ENCODE measurements at places on chromosomes 16 and 17.

GRCh38 chr17:50148226-50149090 is 2.0 kb downstream of the PPP1R9B start:
- peak; percentile 73 for DNase-seq

GRCh38 chr17:43881758-43882505 is 25.4 kb downstream of the MPP2 start:
- DNase-seq, result no peak

- peak; percentile 13 for DNase-seq
Observed at GRCh38 chr16:8756755-8757154, 40.7 kb downstream of the TMEM186 start.

GRCh38 chr16:81151648-81152310 is 55.6 kb upstream of the GCSH start:
- no peak for DNase-seq

GRCh38 chr17:82042649-82043048 is 5.2 kb upstream of the DCXR start:
- no peak for DNase-seq

- no peak for DNase-seq
Observed at GRCh38 chr17:10792151-10792550, 11.7 kb downstream of the TMEM238L start.

DNA sequence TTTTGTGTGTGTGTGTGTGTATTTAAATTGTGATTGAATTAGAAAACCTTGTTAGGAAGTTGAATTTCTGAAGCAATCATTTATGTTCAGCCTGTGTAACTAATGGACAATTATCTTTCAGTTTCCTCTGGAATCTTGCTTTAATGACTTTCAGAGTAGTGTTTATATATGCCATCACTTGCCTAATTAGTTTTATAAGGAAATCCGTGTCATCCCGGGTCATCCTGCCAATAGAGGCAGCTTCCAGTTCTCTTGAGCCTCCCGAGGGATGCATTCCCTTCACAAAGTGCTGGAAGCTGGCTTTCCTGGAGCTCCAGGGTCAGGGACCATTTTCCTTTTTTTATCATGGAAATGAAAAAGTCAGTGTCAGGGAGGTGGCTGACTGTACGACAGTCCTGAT is 42.9 kb downstream of the PRKCA start:
- DNase-seq, result no peak

DNA sequence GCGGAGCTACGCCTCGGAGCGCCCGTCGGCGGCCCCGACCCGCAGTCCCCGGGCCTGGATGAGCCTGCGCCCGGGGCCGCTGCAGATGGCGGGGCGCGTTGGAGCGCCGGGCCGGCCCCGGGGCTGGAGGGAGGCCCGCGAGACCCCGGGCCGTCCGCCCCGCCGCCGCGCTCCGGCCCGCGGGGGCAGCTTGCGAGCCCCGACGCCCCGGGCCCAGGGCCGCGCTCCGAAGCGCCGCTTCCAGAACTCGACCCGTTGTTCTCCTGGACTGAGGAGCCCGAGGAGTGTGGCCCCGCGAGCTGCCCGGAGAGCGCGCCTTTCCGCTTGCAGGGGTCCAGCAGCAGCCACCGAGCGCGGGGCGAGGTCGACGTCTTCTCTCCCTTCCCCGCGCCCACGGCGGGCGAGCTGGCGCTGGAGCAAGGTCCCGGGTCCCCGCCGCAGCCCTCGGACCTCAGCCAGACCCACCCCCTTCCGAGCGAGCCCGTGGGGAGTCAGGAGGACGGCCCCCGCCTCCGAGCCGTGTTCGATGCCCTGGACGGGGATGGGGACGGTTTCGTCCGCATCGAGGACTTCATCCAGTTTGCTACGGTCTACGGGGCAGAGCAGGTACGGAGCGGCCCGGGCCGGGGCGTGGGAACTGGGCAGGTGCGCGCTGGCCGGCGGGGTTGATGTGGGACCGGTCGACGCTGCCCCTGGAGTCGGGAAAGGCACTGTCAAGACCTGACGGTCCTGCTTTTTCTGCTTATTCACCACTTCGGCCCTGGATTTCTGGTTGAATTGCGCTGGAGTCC is 861 bp downstream of the RAB11FIP3 start:
- DNase-seq, result peak; percentile 56

DNA sequence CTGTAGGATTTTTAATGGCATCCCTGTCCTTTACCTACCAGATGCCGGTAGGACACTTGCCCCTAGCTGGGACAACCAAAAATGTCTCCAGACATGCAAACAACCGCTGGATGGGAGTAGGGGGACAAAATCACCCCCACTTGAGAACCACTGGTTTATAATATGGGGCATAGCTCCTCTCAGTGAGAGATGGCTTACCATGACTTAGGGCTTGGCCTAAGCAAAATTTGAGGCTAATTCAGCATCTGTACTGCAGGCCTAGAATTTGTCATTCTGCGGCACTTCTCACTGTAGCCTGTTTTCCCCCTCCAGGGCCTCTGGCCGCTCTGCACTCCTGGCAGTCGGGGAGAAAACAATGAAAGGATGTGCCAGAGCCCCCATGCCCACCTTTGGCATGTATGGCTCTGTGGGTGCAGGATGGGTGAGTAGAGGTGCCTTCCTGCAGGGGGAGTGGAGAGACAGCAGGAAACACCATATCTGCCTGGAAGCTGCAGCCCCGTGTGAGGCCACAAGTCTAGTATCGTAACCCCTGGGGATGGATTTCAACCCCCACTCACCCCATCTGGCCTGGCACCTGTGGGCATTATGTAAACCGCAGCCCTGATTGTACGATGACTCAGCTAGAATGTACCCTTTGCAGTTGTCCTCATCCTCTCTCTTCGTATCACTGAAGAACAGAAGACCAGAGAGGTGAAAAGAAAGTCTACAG is 268.1 kb downstream of the SOX9 start:
- DNase-seq, result no peak

DNA sequence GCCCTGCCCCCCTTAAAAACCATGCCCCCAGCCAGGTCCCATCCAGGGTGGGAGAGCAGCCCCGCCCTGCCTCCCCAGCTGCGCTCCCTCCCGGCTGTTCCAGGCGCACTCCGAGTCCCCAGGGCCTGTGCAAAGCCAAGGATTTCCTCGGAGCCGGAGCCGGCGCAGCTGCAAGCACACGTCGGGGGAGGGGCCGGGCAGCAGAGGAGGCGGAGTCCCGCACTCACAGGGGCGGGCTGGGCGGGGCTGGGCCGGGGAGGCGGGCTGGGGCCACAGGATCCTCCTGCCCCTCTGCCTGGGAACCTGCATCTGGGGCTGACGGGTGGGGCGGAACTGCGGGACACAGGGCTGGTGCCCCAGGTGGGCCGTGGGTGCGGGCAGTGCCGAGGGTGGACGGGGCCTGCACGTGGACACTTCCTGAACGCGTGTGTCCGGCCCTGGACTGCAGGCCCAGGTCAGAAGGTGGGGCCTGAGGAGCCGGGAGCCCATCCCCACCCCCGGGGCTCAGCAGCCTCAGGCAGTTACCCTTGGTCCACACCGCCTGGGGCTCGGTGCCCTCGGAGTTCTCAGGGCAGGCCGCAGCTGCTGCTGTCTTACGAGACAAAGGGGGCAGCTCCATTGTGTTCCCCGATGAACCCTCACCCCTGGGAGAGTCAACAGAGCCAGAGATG is 24.0 kb upstream of the SSTR5 start:
- DNase-seq, result no peak

- no peak for DNase-seq
Observed at GRCh38 chr16:22789281-22789945, 24.5 kb upstream of the HS3ST2 start.

DNA sequence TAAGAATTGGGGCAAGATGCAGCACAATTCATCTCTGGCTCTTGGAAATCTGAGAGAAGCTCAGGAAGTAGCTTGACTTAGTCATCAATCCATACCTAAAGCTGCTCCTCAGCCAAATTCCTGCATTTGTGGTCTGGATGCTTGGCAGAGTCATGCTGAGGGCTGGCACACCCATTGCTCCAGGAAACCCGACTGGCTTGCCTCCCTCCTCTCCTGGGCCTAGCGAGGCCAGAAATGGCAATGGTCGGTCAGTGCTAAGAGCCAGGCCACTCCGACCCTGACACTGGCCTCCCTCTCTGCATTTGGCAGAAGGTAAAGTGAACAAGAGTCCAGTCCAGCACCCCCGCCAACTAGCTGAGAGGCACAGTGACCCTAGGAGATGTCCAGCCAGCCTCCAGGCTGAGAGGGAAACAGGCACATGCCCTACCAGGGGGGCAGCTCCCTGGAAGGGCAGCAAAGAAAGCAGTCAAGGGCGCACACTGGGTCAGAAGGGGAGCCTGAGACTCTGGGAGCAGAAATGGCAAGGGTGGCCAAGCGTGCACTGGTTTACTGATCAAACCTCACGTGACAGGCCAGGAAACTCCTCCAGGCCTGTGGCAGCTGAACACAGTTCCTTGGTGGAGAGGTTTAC is 10.0 kb downstream of the POLDIP2 start:
- DNase-seq, result peak; percentile 60

- no peak for DNase-seq
Observed at GRCh38 chr16:56270828-56271227, 79.5 kb downstream of the GNAO1 start.

GRCh38 chr17:69575346-69575761 is 160.9 kb downstream of the MAP2K6 start:
- DNase-seq, result no peak

- DNase-seq, result no peak
Observed at GRCh38 chr16:58476791-58477190, 23.2 kb upstream of the NDRG4 start.

GRCh38 chr16:66604376-66605176 is at the start of gene CMTM3:
Gene CMTM3, plus strand, starts transcription at chr16:66604704. Its CDS starts 102 bp downstream, at chr16:66604806.
- DNase-seq, result peak; percentile 87

DNA sequence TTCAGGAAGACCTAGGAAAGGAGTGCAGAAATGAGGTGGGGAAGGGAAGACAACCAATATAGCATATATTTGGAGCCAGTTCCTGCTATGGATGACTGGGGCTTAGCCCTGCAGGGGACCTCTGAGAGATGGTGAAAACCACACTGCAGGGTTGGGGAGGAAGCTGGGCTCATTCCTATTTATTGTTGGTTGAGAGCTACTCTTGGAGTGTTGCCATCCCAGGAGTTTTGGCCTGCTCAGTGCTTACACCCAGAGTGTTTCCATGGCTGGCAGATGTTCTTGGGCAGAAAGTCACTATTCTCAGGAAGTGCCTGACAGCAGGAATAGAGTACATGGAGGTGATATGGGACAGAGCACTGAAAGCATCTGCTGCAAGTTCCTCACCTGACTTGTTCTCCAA is 145.8 kb downstream of the SPACA3 start:
- DNase-seq, result no peak

- DNase-seq, result no peak
Observed at GRCh38 chr16:46629331-46630219, 8.4 kb upstream of the SHCBP1 start.

GRCh38 chr16:67459861-67460150 is 21.2 kb downstream of the ATP6V0D1 start:
- DNase-seq, result no peak

DNA sequence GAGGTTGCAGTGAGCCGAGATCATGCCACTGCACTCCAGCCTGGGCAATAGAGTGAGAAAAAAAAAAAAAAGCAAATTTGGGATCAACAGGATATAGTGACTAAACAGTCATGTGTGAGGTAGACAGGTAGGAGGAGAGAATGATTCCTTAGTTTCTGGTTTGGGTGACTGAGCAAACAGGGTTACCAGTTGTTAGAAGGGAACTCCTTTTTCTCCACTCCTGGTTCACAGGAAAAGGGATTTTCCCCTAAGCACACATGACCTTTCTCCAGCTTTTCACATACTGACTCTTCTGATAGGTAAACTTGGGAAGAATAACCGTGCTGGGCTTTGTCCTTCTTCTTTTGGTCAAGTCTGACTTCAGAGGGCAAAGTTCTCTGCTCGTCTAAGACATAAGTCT is 17.3 kb upstream of the WSCD1 start:
- DNase-seq, result no peak

GRCh38 chr16:81366316-81366932 is 51.7 kb downstream of the GAN start:
- no peak for DNase-seq

DNA sequence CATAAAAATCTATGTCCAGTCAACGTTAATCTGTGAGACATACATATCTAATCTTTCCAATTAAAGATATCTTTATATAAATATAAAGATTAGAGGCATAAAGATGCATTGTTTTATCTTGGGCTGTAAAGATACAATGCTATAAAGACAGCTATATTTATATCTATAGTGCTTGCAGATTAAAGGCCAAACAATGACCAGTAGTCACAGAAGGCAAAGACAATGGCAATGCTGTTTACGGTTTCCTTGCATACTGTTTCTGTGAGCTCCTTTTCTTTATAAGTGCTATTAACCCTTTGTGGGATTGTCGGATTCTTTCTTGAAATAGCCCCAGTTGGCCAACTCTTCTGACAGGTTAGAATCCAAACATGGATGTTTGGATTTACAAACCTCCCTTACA is 85.5 kb upstream of the SALL1 start:
- no peak for DNase-seq
